Neural progenitor cell (in vitro differentiated cells): ENCODE measurements at places on chromosomes 3 and 15.
A peak's percentile ranks its signal among the peaks of the same experiment; 100 is the strongest.

- DNase-seq: peak; percentile 19
Observed at GRCh38 chr3:191220908-191221307, 21.9 kb downstream of the OSTN start.

DNA sequence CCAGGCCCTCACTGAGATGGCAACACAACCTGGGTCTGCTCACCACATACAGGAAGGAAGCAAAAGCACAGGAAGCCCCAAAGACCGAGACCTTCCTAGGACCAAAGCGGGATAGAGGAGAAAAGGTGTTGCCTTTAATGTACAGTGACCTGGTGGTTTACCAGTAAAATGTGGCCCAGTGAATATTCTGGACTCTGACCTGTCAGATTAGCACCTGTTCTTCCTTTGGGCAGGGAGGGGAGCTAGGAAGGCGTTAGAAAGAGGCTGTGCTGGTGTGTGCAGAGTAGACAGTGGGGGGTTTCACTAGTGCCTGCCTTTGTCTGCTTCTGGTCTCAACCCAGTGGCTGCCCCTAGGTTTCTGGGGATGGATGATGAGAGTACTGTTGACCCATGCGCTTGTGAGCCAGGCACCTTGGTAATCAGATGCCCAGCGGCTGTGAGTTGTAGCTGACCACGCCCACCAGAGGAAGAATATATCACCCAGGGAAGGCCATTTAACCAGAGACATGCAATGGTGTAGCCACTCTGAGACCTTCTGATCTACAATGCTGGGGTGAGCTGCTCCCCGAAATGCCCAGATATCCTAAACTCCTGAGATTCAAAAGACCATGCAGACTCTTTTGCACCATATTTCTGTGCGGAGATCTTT lies 90.1 kb upstream of the NEO1 start:
- no peak for DNase-seq

- no peak for DNase-seq
Observed at GRCh38 chr15:63519548-63520178, 15.3 kb downstream of the USP3 start.

- peak; percentile 12 for DNase-seq
Observed at GRCh38 chr3:195443391-195443989, 670 bp upstream of the ACAP2 start.

DNA sequence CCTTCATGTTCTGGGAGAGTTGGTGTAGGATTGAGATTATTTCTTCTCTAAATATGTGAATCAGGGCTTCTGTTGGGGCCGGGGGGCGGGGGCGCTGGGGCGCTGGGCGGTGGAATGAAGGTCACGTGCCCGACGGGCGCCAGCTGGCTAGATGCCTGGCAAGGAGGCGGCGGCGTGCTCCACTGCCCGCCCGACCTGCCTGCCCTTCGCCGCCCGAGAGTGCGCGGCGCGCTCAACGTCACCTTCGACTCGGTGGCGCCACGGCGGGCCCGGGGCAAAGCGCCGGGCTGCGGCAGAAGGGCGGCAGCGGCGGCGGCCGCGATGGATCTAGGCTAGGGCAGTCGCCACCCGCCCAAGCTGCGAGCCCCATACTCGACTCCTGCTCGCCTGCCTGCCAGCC lies 47.0 kb upstream of the LHFPL4 start:
- no peak for DNase-seq

DNA sequence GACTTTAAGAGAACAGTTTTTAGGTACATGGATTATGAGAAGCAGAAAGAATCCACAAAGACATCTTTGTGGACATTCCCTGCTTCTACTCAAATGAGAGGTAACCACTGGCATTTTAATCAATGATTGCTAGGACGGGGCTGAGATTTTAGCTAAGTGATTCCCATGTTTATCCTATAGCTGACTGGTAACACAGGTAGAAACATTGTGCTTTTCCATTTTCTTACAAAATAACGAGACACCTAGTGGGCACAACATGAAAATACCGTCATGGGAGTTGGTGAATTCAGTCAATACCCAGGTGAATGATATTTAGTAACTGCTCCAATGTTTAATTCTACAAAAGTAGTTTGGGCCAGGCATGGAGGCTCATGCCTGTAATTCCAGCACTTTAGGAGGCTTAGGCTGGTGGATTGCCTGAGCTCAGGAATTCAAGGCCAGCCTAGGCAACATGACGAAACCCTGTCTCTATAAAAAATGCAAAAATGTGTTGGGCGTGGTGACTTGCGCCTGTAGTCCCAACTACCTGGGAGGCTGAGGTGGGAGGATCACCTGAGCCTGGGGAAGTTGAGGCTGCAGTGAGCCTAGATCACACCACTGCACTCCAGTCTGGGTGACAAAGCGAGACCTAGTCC lies 37.2 kb upstream of the DENND4A start:
- DNase-seq: peak; percentile 16

DNA sequence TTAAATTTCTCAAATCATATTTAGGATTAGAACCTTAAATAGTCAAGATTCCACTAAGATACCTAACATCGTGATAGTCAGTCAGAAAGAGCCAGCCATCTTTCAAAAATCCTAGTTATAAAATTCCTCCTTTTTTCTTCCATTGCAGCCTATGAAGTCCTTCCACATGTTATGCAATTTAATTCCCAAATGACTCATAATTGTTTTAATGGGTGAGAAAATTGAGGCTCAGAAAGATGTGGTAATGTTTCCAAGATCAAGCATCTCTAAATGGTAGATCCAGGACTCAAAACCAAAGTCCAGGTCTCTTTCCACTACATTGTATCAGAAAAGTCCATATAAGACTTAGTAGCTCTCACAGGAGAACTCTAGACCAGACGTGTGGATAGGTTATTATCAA lies 9.5 kb downstream of the CFAP44 start:
- DNase-seq: no peak

DNA sequence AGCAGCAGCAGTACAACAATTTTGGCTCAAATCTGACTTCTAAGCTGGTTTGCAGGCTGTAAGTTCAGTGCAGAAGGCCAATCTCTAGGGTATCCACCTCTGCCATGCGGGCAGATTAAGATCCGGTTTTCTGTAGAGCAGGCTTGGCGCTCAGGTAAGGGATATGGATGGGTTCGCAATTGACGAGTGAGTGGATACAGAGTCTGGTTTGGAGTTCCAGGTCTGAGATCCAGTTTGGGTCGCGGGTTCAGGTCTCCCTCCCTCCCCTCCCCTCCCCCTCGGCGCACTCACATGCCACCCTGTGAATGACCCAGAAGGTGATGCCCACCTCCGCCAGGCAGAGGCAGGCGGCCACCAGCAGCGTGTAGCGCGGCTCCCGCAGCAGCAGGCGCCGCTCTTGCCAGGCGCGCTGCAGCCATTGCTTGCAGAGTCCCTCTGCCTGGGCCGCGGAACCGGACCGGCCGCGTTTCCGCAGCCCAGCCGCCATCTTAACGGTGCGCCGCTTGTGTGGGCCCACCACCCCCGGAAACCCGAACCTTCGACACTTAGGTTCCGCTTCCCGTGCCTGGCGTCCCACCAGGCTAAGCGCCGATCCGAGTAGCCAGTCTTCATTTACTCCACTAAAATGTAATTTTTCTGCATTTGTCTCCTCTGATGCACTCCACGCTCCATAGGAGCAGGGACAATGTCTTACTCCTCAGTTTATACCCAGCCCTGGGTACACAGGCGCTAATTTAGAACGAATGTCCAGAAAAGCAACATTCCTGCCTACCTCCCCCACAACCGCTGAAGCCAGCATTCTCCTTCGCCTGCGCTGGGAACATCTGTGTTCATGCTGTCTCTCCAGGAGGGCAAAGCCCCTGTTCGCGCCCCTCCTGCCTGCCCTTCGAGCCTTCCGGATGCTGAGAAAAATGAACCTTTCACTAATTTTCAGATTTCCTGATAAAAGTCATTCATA lies at the start of gene ALG3:
TSS of gene ALG3 (minus strand) at position 509 of the 958 bp plus-strand sequence. CDS start at position 487, 22 bp downstream.
- DNase-seq: peak; percentile 94

DNA sequence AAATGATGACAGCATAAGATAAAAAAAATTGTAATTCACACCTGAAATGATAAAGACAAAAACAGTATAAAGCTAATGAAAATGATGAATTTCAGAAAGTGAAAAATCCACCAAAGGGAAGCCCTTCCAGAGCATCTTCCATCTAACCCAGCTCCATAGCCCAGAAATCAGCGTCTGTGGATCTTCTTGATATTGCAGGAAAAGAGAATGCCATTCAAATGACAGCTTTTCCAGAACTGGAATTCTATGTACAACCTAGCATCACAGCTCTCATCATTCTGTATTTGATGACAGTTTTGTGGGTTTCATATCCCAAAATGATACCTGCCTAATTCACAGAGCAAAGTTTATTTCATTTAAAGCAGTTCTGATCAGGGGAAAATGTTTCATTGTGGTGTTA lies 267.3 kb downstream of the FHIT start:
- no peak for DNase-seq

DNA sequence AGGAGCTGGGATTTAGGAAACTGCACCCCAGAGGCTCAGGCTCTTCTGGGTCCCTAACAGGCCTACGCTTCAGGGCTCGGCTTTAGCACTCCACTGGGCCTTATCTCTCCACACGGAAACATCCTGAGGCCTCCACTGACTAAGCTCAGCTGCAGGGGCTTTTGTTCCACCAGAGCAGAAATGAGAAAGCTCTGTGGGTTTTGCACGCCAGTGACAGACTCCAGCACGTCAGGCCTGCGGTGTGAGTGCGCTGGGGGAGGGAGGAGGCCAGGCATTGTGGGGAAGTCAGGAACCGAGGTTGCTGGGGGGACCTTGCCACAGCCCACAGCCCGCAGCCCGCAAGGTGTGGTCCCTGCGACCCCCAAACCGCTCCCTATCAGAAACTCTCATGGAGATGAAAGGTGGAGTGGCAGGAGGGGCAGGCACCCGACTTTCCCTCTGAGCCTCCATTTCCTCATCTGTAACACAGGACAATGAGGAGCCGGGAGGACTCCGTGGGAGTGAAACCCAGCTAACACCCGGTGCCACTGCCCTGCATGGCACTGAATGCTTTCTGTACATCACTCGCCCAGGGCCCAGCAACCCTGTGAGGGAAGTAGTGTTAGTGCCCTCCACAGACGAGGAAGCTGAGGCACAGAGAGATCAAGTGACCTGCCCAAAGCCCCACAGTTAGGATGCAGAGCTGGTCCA lies 106.5 kb downstream of the TPRA1 start:
- DNase-seq: no peak

DNA sequence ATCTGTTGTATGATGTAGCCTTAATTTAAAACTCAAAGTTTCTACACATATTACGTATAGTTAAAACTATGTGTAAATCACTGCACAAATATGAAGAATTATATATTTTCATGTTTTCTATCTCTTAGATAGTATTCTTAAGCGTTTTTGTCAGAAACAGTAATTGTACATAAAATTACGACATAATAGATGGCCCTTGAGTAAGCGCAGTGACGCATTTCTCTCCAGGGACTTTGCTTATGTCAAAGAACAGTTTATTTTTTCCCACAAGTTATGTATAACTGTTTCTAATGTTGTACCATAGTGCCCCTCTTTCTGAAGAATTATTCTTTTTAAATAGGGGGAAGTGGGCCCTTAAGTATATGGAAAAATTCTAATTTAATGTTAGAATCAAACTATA lies 934.0 kb downstream of the VGLL3 start:
- no peak for DNase-seq

DNA sequence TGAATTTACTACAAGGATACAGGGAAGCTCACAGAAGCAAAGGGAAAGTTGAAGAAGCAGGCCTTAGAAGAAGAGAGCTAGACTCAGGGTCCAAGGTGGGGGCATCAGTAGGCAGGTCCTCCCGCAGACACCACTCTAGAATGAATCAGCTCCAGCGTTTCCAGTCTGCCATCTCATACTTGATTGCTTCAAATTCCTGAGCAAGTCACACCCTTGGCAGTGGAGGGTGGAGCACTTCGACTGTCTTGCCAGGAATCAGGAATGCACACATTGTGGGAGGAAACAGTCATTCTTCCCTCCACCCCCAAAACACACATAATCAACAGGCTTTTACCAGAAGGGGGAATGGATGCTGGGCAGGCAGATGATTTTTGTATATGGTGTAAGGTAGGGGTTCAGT lies 78.5 kb downstream of the CHCHD6 start:
- no peak for DNase-seq

GRCh38 chr15:99306694-99307338 lies 55.5 kb downstream of the LRRC28 start:
- DNase-seq: peak; percentile 62

DNA sequence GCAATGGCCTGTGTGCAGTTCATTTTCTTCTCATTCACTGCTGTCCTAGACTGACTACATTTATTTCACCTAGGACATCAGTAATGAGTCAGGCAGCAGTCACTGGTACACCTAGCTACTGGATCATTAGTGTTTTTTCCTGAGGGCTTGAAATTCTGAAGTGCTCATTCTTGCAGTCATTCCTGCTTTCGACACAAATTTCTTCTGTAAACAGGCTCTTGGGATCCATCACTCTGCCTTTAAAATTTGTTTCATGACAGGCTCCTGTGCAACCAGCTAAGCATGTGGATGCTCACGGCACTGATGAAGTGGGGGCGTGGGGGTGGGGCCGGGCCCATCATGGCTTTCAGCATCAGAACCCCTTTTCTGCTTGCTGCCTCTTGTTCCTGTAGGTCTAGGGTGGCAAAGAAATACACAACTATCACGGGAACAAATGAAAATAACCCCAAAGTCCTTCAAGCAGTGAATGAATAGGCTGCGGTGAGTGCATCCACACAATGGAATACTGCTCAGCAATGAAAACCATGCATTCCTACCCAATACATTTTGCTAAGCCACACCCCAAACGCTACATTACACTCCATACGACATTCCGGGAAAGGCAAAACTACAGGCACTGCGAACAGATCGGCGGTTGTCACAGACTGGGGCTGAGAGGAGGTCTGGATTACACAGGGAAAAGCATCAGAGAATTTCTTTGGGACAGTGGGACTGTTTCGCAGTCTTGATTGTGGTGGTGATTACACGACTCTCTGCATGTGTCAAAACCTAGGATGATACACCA lies 9.3 kb upstream of the MELTF start:
- no peak for DNase-seq

DNA sequence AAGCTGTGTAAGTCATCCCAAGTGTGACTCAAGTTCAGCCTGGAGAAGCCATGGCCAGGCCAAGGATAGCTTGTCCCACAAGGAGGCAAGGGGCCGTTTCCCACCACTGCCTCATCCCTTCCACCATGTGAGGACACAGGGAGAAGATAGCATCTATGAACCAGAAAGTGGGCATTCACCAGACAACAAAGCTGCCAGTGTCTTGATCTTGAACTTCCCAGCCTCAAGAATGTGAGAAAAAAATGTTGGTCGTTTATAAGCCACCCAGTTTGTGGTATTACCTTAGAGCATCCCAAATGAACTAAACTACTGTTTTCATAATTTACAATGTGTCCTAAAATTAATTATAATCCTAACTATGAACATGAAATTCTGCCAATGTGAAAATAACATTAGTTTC lies 930.8 kb upstream of the CFAP20DC start:
- DNase-seq: no peak

DNA sequence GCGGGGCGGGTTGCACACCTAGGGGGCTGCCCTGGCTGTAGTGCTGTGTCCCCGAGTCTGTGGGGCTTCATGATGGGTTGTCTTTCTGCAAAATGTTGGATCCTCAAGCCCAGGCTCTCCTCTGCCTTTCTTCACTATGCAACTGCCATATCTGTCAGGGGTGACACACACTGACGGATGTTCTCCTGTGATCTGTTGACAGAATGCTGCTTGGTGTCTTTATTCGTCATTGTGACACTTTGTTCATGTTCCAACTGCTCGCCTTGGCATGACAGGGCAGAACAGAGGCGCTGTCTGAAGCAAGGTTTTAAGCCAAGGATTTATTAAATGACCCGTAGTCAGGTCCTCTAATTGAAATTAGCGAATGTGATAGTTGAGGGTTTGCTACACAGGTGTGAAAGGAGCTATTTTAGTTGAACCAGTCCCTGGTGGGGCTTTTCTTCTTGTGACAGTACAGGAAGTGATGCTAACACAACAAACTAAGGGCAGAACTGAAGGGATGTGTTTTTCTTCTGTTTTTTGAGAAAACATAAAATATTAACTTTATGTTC lies 173.4 kb downstream of the MCTP2 start:
- no peak for DNase-seq

GRCh38 chr3:58723173-58723572 lies 56.6 kb upstream of the FAM3D start:
- DNase-seq: no peak
